Fibroblast of skin of abdomen (primary cell): ENCODE measurements at places on chromosomes 6 and 20.

GRCh38 chr6:160360955-160361354 lies 12.8 kb downstream of the SLC22A3 start:
- no peak for DNase-seq

DNA sequence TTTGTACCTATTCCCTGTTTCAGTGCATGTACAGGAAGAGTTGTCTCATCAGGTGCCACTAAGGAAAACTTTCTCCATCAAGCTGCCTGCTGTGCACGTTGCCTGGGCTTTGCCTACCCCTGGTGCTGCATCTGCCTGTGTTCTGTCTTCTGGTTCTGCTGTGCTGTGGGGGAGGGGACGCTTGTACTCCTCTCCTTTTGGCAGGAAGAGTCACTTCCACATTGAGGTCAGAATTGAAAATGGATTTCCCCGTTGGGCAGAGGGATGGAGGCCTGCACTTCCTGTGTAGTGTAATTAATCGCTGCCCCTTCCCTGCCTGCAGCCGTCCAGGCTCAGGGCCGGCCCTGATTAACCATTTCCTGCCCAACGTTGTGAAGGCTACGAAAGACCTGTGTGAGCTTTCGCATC lies 153.3 kb downstream of the SCML4 start:
- peak; percentile 55 for DNase-seq

DNA sequence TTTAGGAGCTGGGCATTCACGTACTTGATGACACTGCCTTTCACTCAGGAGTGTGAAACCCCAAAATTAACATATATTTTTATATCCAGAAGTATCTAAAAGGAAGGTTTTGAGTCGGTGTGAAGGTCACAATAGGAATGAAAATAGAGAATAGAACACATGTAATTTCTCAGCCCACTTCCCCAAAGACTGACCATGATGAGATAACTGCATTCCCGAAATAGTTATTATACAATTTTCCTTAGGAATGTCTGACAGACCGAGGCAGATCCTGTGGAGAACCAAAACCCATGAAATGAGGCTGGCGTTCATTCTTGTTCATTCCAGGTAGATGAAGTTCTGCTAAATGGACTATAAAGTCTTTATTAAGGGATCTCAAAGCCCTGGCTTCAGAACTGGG lies 10.3 kb downstream of the NSFL1C start:
- DNase-seq, result peak; percentile 30

DNA sequence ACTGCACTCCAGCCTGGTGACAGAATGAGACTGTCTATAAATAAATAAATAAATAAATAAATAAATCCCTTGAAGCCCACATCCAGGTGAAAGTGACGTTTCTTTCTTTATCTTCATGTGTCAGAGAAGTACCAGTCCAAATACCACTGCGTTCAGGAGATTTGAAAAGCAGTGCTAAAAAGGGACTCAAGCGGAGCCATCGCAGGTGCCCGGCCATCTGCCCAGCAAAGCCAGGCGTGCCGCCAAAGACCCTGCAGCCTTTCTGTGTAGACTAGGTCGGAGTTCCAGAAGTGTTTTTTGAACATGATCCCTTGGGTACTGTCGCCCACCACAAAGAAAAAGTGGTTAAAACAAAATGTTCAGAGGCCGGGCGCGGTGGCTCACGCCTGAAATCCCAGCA lies 65.7 kb upstream of the CEP85L start:
- no peak for DNase-seq

DNA sequence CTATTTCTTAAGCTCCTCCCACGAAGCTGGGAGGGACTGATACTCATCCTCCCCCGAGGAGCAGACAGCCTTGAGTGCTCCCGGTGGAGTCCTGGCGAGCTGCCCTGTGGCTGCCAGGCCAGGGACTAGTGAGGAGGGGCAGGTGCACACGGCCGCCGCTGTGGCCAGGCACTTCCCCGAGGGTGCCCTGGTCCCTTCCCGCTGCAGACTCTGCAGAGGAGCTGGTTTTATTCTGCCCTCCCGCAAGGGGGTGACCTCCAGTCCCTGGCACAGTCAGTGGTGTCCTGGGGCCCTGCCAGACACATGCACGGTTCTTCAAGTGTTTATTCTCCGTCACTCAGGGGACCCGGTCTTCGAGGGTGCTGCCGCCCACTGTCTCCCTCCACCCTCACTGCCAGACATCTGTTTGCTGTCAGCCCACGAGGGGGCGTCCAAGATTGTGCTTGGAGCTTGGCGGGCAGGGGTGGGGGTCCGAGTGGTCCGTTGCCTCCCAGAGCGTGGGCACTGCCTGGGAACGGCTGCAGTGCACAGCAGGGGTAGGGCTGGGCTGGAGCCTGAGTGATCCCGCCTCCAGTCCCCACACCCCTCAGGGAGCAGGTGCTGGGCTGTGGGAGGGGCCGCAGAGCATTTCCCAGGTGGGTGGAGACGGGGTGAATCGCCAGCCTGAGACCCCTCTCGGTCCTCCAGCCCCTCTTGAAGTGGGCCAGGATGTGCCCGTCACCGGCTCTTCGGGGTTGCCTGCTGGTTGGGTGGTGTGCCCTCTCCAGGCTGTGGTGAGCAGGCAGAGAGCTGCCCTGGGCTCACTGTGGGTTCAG lies 3.1 kb upstream of the CABLES2 start:
- no peak for DNase-seq

DNA sequence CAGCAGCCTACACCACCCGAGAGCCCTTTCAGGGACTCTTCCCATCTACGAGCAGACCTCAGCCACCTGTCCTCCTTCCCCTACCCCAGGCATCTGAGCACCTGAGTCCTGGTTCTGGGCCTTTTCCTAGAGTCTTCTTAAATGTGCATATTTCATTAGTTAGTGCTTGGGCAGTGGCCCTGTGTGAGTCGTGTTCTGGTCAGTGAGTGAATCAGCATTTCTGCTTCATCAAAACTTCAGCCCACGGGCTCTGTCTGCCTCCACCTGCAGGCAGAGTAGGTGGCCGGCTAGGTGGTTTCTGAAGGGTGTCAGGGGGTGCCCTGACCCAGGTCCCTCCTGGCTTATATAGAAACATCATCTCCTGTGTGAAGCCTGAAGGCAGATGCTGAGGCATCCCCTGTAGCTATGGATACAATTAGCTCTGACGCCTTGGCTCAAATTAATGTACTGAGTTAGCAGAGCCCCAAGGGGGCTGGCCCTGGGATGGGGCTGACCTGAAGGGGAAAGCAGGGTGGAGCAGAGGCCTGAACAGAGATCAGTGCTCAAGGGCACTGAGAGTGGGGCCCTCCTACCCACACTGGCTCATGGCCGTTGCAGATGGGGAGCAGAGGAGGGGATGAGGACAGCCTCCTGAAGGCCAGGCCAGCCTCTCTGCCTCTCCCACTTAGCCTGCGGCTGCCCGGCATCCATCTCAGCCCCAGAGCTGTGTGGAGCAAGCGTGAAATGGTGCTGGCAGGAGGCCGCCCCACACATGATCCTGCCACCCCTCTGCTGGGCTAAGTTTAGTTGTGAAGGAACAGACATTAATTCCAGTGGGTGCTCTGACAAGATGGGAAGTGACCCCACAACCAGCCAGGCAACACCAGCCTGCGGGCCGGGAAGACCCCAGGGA lies 13.6 kb downstream of the IP6K3 start:
- DNase-seq, result peak; percentile 21

DNA sequence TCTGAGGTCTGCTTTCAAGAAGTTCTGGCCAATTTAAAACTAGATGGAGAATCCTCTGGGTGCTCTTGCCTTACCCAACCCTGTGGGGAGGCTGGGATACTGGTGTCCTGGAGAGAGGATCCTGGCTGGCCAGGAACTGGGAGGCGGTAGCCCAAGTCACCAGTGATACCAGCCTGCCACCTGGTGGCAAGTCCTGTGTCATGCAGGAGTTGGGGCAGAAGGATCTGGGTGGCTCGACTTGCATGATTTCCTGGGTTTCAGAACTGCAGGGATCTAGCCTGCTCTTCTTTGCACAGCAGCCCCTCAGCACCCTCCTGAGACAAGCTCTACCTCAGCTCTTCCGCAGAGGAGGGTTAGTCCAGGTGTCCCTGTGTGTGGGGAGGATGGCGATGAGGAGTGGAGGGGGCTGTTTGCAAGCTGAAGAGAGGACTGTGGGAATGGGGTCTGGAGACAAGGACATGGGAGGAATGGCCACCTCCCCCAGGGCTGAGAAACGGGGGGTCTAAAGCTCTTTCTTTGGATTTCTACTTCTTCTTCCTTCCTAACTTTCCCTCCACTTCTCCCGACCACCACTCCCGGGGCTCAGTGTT lies 4.2 kb downstream of the KCNK17 start:
- DNase-seq, result peak; percentile 48

- DNase-seq, result peak; percentile 48
Measured at GRCh38 chr6:72832271-72832670, 210.4 kb downstream of the KCNQ5 start.

GRCh38 chr6:32974016-32974333 lies 5.6 kb downstream of the BRD2 start:
- DNase-seq, result peak; percentile 45

DNA sequence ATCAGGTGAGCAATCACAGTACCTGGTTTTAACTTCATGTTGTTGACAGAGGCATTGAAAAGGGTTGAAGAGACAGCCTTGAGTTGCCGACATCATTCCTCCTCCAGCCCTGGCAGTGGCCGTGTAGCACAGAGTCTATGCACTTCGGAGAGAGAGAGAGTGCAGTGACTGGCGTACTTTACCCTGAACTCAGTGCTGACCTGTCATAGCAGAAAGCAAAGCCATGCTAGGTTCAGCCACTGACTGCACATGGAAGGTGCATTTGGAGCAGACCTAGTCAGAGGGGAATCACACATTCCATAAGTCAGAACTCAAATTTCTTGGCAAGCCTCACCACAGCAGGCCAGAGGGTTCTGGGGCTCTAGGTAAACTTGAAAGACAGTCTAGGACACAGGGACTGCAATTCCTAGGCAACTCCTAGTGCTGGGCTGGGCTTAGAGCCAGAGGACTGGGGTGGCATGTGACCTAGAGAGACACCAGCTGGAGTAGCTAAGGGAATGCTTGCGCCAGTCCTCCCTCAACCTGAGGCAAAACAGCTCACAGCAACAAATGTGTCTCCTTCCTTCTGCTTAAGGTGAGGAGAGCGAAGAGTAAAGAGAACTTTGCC lies 69.1 kb downstream of the ELOVL4 start:
- no peak for DNase-seq

DNA sequence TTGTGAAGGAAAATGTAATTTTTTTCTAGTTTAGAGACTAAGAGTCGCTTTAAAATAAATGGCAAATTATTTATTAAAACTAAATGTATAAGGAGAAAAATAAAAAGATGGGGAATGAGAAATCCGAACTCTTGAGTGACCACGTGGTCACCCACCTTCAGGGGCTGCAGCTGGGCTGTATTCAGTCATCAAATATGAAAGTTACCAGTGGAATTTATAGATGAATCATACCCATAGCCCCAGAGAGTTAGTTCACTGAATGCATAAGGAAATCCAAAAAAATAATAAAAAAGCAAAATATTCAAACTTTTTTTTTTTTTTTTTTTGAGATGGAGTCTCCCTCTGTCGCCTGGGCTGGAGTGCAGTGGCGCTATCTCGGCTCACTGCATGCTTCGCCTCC lies 947.7 kb upstream of the ADGRB3 start:
- peak; percentile 13 for DNase-seq

GRCh38 chr6:134047673-134048072 lies 4.8 kb downstream of the SLC2A12 start:
- DNase-seq, result no peak
